ENCODE measurements at places on chromosomes 4 and X.

DNA sequence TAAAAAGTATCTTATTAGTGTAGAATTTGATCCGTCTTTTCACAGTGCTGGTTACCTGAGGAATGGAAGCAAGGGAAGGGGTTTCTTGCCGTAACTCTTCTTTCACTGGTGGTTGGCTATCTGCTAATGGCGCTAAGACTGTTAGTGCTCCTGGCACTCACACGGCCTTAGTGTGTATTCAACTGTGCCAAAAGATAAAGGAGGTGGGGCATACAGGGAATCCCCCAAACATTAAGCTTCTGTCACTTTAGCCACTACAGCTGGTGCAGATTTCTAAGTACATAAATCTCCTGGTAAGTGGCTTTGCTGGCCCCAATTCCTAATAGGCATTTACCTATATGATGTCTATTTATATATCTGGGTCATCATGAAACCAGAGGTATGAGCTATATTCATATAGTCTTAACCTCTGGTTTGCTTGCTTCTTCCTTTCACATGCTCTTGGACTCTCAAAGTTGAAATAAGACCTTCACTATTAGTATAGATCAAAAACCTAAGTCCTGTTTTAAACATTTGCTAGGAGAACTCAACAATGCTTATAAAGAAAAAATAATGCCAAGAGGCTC lies 95.1 kb downstream of the TSPAN7 start:
- DNase-seq = no peak

DNA sequence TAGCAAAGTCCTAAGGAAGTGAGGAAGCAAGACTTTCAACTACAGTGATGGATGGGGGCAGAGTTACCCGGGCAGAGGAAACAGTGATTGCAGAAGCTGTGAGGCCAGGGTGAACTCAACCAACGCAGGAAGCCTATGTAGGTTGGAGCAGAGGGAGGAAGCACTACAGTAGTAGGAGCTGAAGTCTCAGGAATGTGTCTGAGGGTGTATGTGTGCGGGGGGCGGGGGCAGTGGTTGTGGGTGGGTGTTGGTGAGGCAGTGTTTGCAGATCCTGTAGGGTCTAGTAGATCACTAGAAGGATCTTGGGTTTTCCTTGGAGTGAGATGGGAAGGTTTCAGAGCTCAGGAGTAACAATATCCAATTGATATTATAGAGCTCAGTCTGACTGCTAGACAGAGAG lies 9.9 kb upstream of the MID1 start:
- DNase-seq = no peak

- DNase-seq = peak; percentile 78
Observed at GRCh38 chr4:128863312-128864075, 54.0 kb downstream of the JADE1 start.

GRCh38 chr4:95429416-95429815 lies 119.4 kb downstream of the UNC5C start:
- DNase-seq = no peak

DNA sequence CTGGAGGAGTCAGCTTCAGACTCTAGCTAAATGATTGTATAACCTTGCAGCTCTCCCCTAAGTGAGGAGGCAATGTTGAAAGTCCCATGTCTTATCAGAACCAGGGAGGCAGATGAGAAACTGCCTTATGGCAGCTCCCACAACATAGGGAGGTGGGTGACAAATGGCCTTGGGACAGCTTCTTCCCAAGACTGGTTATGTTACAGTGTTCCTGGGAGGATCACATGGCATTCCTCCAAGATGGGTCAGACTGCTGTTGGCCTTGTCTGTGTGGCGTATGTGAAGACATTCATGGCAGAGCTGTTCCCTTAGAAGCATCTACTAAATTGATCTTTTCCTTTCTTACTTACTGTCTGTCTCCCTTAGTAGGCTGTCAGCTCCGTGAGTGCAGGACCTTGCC lies 42.0 kb downstream of the HPRT1 start:
- DNase-seq = no peak

GRCh38 chr4:185395238-185395955 lies at the start of gene LRP2BP:
LRP2BP (minus strand) TSS chr4:185395924; CDS start chr4:185378186, 17,738 bp downstream.
- no peak for DNase-seq

GRCh38 chr4:169963998-169964397 lies 62.2 kb downstream of the MFAP3L start:
- DNase-seq = no peak

- DNase-seq = no peak
Observed at GRCh38 chr4:138851391-138852335, 163.9 kb upstream of the NOCT start.

DNA sequence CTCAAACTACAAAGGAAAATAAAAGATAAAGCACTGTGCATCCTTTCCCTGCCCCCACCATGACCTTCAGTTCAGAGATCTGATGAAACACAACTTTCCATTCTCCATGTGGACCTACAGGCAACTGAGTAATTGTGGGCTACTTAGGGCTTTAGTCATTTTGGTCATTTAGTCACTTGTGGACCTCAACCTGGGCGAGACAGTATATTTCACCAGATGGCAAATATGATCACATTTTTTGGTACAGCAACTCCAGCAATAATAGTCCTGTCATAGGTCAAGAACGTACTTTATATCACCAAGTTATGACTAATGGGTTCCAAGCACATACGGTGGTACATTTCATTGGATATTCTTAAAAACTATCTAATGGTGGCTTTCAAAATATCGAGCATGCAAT lies 141.2 kb downstream of the PDGFC start:
- DNase-seq = no peak

DNA sequence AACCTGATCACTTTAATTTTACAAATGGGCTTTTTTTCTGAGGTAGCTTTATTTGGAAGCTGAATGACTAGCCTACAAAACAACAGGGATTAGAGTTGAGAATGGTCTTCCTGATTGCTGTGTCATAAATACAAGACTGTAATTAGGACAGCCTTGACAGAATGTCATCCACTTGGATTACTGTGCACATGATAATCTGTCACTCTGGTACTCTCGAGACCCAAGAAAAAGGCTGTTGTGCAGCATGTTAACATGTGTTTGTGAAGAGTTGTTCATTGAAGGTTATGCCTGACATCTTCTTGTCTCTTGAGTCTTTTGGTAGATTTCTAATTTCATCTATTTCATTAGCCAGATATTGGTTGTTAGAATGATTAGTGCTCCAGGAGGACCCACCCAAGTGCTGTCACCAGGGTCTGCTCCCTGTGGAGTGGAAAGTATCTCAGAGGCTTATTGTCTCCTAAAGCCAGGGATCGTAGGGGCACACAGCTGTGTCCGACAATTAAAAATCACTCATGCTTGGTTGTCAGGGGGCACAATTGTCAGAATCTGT lies 212.2 kb upstream of the GPRIN3 start:
- DNase-seq = no peak

- no peak for DNase-seq
Observed at GRCh38 chr4:43898836-43899235, 549.8 kb downstream of the KCTD8 start.

GRCh38 chrX:15769300-15769954 lies 20.9 kb upstream of the ZRSR2 start:
- DNase-seq = no peak

DNA sequence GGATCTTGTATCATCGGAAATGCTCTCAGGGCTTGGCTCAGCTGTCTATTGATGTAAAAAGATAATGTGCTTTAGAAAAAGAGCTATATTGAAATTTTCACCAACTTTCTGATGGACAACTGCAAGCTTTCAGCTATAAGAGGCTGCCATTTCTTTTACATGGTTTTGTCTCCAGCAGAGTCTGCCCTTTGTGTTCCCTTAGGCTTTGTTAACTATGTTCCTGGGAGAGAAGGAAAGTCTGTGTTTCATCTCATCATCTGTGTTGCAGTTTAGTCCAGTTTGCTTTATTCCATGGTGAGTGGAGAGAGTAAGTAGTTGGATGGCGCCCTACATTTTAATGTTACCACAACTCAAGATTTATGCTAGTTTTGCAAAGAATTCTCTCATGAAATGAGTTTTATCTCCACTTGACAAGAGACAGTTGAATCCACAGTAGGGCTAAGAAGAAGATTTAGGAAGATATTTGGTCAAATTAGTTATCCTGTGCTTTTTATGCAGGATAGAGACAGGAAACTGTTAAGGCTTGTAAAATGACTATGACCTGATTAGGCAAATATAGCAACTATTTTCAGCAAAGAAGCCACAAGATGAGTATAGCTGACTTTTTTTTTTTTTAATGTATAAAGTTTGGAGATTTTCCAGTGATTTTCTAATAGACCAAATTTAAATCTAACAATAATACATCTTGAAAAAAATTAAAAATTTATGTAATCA lies 16.5 kb downstream of the SEPTIN11 start:
- no peak for DNase-seq

DNA sequence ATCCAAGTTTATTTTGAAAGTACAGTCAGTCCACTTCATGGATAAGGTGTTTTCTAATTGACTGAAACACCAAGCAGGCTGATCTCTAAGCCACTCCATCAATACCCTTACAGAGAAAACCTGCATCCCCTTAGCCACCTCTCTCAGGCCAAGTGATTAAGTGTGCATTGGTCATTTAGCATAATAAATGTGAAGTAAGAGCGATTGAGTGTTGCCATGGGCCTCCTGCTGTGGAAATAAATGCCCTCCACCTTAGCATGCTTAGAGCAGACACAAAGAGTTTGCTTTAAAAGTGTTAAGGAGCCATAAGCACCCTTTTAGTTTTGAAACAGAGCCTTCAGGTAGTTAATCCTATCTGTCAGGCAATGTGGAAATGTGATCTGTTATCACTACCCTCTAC lies 386.5 kb downstream of the GPAT3 start:
- no peak for DNase-seq

DNA sequence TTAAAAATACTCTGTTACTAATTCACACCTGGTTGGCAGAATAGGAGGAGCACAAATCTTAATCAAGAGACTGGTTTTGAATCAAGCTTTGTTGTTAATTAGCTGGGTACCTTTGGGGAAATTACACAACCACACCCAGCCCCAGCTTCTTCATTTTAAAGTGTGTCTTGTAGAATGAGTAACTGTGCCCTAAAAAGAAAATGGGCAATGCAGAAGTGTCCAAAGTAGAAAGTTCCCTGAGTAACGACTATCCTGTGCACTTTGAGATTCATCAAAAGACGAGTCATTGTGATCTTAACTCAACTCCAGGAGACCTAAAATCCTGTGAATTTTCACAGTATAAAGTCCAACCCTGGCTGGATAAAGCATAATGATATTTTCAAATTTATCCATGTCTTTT lies 792.3 kb upstream of the HS3ST1 start:
- DNase-seq = no peak

DNA sequence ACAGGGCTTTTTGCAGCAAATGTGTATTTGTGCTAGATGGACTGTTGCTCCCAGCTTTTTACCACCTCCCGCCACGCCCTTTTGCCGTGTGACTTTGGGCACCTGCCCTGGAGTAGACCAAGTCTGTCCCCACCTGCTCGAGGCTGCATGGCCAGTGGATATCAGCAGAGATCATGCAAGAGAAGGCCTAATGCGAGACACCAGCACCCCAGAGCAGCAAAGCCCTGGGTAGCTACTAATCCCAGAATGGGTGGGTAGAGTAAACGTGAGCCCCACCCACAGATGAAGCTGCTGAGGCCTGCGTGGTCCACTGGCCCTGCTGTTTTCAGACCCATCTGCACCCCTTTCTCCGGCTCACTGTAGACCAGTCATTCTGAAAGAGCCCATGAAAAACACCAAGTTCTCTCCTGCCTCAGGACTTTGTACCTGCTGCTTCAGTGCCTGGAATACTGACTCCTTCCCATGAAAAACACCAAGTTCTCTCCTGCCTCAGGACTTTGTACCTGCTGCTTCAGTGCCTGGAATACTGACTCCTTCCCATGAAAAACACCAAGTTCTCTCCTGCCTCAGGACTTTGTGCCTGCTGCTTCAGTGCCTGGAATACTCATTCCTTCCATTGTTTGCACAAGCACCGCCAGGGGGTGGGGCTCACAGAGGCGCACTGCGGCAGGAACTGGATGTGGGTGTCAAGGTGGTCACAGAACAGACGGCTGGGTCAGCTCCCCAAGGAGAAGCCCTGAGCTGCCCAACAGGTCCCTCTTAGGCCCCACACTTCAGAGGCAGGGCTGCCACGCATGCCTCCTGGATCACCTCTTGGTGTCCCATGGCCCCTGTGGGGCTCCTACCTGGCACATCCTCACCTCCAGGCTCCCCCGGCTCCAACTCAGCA lies 5.1 kb upstream of the TNIP2 start:
- DNase-seq = peak; percentile 77

DNA sequence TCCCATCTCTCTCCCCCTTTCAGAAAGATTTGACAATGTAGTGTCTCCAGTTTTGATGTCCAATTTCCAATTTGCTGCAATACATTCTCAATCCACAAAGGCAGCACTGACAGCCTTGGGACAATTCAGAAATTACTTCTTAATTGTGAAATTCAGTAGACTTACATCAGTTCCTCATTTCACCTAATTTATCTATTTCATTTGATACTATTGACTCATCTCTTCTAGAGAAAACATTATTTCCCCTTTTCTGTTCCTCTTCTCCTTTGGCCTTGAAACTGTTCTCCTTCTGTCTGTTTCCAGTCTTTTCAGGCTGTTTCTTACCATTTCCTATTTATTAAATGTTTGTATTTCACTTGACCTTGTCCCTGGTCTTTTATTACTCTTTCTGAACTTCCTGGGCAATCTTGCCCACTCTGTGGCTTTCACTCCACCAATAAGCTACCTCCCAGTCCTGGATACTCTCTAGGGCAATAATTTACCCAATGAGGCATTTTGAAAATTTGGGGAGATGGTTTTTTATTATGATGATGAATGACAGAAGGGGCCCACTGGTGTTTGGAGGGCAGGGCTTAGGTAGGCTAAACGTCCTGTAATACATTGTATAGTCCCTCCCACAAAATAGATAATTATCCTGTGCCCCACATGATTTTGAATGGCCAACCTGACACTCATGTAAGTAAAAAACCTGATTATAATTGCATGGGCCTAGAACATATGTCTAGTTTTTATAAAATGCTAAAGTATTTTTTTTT lies 498.0 kb upstream of the BOD1L1 start:
- DNase-seq = no peak

DNA sequence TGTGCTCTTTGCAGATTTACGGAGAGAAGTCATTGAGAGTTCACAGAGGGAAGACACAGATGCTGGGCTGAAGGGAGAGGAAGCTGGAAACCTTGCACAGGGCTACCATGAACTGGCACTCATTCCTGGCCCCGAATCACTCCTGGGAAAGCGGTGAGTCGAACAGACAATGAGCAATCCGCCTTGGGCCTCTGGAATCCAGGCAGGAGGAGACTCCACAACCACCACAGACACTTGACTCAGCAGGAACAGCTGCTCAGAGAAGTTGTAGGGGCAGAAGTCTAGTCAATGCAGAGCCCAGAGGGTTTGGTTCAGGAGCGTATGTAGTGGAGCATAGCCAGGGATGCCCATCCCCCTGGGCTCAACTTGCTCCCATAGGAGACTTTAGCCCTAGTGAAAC lies 62.8 kb upstream of the GRIA3 start:
- no peak for DNase-seq

GRCh38 chr4:177339477-177340374 lies 30.1 kb downstream of the NEIL3 start:
- no peak for DNase-seq

- DNase-seq = no peak
Observed at GRCh38 chrX:112967341-112967740, 126.7 kb upstream of the AMOT start.

DNA sequence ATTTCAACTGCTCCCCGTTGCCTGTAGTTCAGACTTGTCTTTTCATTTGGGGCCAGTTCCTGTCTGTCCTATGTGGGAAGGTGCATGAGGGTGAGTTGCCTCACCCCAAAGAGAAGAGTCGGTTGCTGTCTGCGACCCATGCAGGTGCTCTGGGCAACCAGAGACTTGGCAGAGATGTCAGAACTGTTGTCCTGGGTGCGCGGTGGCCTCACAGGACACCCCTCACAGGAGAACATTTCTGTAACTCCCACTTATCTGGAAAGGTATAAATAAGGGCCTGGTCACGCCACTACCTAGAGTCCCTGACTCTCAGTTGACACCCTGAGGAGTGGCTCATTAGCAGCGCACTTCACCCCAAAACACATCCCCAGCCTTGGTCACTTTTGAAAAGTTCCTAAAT lies 9.7 kb upstream of the NAT8L start:
- no peak for DNase-seq
